IMR-90 (cell line): ENCODE measurements at places on chromosomes 5 and 9. TPM values are rescaled to one million over a fixed set of nuclear protein-coding genes. Genes with fewer than 3 reads are reported as not detected.

The BNC2 gene
- total RNA-seq: 37.8 and 45.2 TPM in 2 replicates

The GRM6 gene
- not detected in 2 replicates for total RNA-seq

The PHF24 gene
- not detected in 2 replicates for total RNA-seq

The SH3PXD2B gene
- 7.8 and 8.2 TPM in 2 replicates for total RNA-seq

The ACTBL2 gene
- 1.6 and 1.7 TPM in 2 replicates for total RNA-seq

The ADCY2 gene
- not detected in 2 replicates for total RNA-seq

GRCh38 chr5:7094626-7095025, 301.3 kb upstream of the ADCY2 start:
- no peak overlapping the region for H3K4me3 ChIP-seq
- DNase-seq: no peak

- no peaks in the 10 kb centered on the region for H3K27me3 ChIP-seq
- H3K36me3 ChIP-seq: peaks cover 35% of the 10 kb centered on the region
- H3K4me1 ChIP-seq: peaks cover 16% of the 10 kb centered on the region
- H3K4me3 ChIP-seq: no peak overlapping the region
Observed at GRCh38 chr5:34756781-34757624, 82.0 kb upstream of the TTC23L start.

DNA sequence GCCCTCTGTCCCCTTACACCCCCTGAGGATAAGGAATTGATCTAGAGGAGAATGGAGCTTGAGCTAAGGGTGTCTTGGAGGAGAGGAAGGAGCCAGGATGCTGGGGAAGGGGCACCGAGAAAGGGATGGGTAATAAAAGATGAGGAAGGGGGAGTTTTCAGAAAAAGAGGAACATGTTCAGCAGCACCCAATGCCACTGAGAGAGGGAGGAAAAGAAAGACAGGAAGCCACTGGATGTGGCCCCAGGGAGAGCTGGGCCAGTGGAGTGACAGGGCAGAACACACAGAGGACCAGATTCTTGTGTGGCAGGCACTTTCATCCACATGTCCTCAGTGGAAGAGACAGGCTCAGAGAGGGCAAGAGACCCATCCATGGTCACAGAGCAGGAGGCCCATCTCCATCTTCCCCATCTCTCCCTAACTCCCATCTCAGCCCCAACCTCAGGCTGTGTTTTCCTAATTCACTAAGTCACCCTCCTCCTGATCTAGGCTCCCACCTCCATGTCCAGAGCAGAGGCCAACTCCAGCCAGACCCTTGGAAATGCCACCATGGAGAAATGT, 7.2 kb downstream of the PFN3 start:
- no peak overlapping the region for H3K4me3 ChIP-seq
- H3K4me1 ChIP-seq: peaks cover 16% of the 10 kb centered on the region
- no peak overlapping the region for H3K27ac ChIP-seq
- peaks cover 40% of the 10 kb centered on the region for H3K27me3 ChIP-seq
- DNase-seq: no peak

DNA sequence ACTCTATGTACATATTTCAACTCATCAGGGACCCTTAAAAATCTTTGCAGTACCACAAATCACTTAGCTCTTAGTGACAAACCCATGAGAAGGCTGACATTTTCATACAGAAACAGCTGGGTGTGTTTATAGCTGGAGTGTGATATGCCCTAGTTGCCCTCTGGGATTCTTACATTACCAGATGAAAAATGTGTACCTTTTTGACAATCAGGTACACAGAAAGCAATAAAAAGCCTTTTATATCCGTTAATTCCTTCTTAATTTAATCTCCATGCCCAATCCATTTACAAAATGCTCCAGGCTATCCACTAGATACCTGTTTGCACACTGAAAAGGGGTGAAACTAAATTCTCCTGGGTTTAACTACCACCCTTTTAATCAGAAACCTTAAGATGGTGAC, 222.9 kb downstream of the KIAA0825 start:
- H3K4me1 ChIP-seq: no peaks in the 10 kb centered on the region
- no peaks in the 10 kb centered on the region for H3K36me3 ChIP-seq
- no peaks in the 10 kb centered on the region for H3K27me3 ChIP-seq
- no peak for DNase-seq
- H3K4me3 ChIP-seq: no peak overlapping the region

DNA sequence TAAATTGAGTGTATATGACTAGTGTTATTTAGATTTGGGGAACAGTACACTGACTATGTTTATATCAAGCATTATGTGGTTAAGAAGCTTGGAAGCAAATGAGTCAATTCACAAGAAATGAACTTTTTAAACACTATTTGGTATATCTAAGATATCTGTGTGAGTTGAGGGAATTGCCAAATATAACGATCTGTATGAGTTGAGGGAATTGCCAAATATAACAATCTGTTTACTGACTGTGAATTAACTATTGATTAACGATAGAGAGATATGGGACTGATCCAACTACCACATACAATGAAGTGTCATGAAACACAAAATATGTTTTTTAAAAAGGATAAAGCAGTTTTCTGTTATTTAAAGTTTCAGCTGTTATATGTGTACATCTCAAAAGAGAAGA, 301.4 kb downstream of the TENT4A start:
- H3K4me1 ChIP-seq: no peaks in the 10 kb centered on the region
- no peaks in the 10 kb centered on the region for H3K36me3 ChIP-seq

- no peaks in the 10 kb centered on the region for H3K36me3 ChIP-seq
- no peaks in the 10 kb centered on the region for H3K27me3 ChIP-seq
- DNase-seq: no peak
- H3K4me3 ChIP-seq: no peak overlapping the region
- peaks cover 26% of the 10 kb centered on the region for H3K4me1 ChIP-seq
Observed at GRCh38 chr5:135129307-135129706, 95.3 kb upstream of the PITX1 start.

- no peak overlapping the region for H3K4me3 ChIP-seq
- H3K27me3 ChIP-seq: no peaks in the 10 kb centered on the region; the same call in 1 of the 2 replicates
- H3K36me3 ChIP-seq: no peaks in the 10 kb centered on the region
- DNase-seq: peak; percentile 72
- H3K4me1 ChIP-seq: no peaks in the 10 kb centered on the region
Observed at GRCh38 chr9:76810377-76810957, 46.2 kb downstream of the PCA3 start.

DNA sequence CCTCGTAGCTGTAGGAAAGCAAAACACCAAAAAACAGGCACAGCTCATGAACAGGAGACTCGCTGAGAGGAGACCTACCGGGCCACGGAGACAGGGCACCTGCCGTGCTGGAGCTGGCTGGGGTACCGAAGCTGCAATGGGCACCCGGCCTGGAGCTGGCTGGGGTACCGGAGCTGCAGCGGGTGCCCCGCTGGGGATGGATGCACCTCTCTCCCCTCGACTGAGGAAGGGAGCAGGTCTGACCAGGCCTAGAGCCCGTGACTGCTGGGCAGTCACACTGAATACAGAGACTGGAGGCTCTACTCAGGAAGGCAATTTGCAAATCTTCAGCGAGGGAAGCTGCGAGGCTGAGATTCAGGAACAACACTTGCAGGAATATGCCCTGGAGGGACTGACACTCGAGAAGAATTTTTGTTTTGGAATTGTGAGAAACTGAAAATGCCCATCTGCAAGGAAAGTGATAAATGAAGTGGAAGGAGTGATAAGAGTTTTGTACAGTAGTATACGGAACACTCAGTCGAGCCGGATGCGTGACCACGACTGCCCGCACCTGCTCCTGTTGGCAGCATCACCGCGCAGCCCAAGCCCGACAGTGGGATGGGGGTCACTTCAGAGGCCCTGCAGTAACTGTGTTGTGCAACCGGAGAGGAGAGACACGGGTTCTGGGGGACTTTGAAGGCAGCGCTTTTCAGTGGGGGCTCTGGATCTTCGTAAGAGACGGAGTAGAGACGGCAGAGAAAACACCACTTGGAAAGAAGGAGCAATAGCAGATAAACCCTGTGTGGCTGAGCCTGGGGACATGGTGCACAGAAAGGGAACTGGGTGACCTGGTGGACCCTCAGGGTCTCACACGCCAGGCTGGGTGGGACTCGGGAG, 27.9 kb upstream of the LPCAT1 start:
- no peaks in the 10 kb centered on the region for H3K36me3 ChIP-seq
- no peak overlapping the region for H3K4me3 ChIP-seq
- no peak overlapping the region for H3K27ac ChIP-seq

DNA sequence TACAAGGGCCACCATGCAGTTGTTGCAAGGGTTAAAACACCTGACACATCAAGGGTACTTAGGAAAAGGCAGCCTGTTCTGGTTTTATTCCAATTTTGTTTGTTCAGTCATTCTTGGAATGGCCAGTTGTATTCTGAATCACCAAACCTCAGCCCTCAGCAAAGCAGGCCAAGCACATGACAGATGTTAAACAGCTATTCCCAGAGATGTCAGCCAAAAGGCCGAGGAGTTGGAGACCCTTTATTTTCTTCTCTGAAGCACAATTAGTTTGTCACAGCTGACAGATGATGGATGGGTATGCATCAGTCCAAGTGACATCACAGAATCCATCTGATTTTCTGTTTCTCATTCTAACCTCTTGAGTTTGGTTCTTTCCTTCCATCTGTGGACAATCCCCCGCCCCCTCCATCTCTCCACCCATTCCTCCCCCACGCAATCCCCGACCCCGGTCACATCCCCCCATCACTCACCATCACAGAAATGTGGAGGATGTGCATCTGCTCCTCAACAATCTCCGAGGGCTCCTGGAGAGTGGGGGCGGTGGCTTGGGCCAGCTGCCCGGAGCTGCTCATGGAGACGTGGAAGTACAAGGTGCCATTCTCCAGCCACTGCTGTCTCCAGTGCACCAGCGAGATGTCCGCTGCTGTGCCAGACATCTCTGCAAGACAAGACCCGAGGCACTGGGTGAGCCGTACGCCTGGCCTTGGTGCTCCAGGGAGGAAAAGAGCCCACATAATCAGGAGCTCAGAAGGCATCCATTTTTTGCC, 123.8 kb downstream of the ASTN2 start:
- peak; percentile 4 for DNase-seq
- no peak overlapping the region for H3K4me3 ChIP-seq
- H3K4me1 ChIP-seq: no peaks in the 10 kb centered on the region
- H3K36me3 ChIP-seq: no peaks in the 10 kb centered on the region
- H3K27ac ChIP-seq: no peak overlapping the region

GRCh38 chr9:136668983-136669790, 6.5 kb downstream of the EGFL7 start:
- H3K27me3 ChIP-seq: peaks cover 20% of the 10 kb centered on the region; the same call in 1 of the 2 replicates
- H3K36me3 ChIP-seq: peaks cover 5% of the 10 kb centered on the region; the same call in 1 of the 2 replicates
- H3K4me1 ChIP-seq: peaks cover 4% of the 10 kb centered on the region; the same call in 1 of the 2 replicates
- H3K4me3 ChIP-seq: no peak overlapping the region
- H3K27ac ChIP-seq: no peak overlapping the region

DNA sequence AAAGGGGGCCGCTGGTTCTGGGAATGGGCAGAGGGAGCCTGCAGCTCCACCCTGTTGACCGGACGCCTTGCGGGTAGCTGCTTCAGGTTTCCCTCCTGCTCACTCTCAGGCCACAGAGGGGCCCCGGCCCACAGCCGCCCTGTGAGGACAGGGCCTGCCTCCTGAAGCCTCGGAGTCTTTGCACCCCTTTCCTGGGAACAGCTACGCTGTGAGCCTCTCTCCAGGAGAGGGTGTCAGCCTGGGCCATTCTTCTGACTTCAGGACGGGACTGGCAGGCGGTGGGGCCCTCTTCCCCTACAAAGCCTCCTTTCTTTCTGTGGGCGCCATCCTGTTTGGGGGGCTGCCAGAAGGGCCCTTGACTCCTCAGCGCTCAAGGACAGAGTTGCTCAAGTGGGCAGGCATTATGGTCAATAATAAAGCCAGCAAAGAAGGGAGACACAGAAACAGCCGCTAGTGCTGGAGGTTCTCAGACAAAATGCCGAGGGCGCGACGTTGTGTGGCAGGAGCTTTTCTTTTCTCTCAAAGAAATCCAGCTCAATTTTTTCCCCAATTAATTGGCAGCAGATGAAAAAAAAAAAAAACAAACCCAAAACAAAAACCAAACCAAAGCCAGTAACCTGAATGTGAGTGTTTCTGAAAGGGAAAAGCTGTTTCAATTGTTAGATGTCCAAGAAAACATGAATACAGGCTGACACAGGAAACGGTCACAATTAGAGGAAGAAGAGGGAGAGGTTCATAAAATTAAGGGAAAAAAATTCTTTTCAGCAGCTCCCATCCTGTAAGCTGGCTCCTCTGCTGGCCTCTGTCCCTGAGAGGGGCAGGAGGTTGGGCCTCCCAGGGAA, 12.8 kb upstream of the SLC25A51 start:
- H3K27ac ChIP-seq: peak overlapping the region; percentile 20; the same call in 1 of the 2 replicates
- no peak for DNase-seq
- no peaks in the 10 kb centered on the region for H3K27me3 ChIP-seq
- peaks cover 14% of the 10 kb centered on the region for H3K4me1 ChIP-seq
- no peak overlapping the region for H3K4me3 ChIP-seq

DNA sequence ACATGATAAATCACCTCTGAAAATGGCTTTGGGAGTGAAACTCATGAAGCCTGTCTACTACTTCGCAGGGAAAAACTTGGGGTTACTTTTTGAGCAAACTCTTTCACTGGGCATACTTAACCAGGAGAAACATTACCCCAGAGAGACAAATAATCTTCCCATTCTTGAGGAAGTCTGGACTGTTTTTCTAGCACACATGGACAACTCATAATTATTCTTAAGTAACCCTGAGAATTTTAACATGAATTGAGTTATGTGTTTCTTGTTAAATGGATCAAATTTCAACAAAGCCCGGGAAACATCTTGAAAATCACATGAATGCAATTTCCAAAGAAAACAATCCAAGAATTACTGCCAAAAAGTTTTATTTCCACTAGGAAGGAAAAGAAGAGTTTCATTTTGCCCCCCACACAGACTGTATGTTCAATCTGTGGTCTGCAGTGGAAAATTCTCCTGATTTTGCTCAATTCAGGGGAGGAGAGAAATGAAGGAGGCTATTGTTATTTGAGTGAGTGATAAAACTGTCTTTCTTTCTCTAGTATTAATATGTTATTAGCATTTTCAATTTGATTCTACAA, 564.8 kb upstream of the CLINT1 start:
- H3K27ac ChIP-seq: no peak overlapping the region
- no peaks in the 10 kb centered on the region for H3K36me3 ChIP-seq
- H3K4me1 ChIP-seq: no peaks in the 10 kb centered on the region
- peak; percentile 16 for DNase-seq
- H3K4me3 ChIP-seq: no peak overlapping the region
- peaks cover 3% of the 10 kb centered on the region; the same call in 1 of the 2 replicates for H3K27me3 ChIP-seq

- H3K4me1 ChIP-seq: no peaks in the 10 kb centered on the region
- no peaks in the 10 kb centered on the region for H3K36me3 ChIP-seq
- no peak for DNase-seq
- no peak overlapping the region for H3K27ac ChIP-seq
- H3K4me3 ChIP-seq: no peak overlapping the region
Observed at GRCh38 chr9:114754581-114754980, 51.3 kb downstream of the TNFSF15 start.

DNA sequence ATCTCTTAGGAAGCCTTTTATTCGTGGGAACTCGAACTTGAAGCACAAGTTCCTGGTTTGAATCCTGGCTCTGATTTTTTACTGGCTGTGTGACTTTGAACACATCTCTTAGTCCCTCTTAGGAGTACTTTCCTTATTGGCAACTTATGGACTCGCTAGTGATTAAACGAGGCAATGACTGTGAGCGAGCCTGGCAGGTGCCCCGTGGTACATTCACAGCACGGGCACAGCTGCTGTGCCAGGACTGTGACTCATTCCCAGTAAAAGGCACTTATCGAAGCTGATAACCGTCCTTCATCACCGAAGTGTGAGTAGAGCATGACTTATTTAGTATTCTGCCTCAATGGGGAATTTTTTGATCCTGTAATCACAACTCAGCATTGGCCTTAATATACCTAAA, 22.7 kb downstream of the CFAP90 start:
- DNase-seq: no peak
- no peak overlapping the region for H3K27ac ChIP-seq
- H3K36me3 ChIP-seq: no peaks in the 10 kb centered on the region
- H3K4me3 ChIP-seq: no peak overlapping the region
